CD4-positive, alpha-beta T cell treated with Interleukin-4 for 1 hour (primary cell): ENCODE measurements at places on chromosomes 16 and 17.

- peak; percentile 87 for DNase-seq
Measured at GRCh38 chr17:28738680-28739384, 5.0 kb upstream of the TRAF4 start.

- no peak for DNase-seq
Measured at GRCh38 chr17:82640036-82640435, 8.2 kb downstream of the WDR45B start.

- peak; percentile 59 for DNase-seq
Measured at GRCh38 chr17:17416007-17416399, 60.8 kb upstream of the MED9 start.

GRCh38 chr17:32120141-32120540, 22.2 kb upstream of the RHOT1 start:
- DNase-seq = no peak

GRCh38 chr17:17868641-17869522, 32.1 kb upstream of the SREBF1 start:
- no peak for DNase-seq

DNA sequence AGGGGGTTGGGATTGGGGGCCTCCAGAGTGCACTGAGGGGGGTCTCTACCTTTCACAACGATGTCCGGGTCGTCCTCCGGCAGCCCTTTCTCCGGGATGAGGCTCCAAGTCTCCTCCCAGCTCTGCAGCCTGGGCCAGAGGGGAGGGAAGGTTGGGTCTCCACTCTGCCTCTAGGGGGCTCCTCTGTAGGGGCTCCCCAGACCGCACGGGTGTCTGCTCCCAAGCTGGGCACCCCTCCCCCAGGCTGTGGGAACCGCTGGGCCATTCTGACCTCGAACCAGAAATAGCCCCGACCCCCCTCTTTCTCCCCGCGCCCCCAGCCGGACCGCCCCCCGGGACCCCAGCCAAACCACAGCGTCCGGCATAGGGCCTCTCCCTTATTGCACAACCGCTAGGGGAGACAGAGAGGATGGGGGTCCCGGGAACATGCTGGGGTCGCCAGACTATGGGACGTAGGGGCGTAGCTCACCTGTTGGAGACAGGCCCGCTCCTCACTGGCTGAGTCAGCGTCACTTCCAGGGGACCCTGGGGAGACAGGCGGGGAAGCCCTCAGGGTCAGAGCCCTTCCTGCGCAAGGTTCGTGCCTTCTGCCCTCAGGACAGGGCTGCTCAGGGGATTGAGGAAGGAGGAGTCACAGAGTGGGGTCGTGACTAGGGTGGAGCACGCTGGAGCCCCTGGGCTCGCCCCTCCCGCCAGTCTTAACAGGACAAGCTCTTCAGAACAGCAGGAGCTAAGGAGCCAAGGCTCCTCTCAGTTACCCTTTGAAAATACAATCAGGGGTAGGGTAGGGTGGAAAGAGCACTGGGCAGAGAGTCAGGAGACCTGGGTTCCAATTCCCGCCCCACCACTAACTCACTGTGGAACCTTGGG, 2.7 kb downstream of the PLEKHH3 start:
- peak; percentile 38 for DNase-seq

- DNase-seq = no peak
Measured at GRCh38 chr17:9951803-9952202, 46.7 kb upstream of the RCVRN start.

GRCh38 chr16:28063591-28064061, at the start of gene GSG1L:
Gene GSG1L, minus strand, starts transcription at chr16:28063714. Its CDS starts 290 bp downstream, at chr16:28063424.
- DNase-seq = no peak

GRCh38 chr17:31900877-31901276, 631 bp downstream of the UTP6 start:
- no peak for DNase-seq

DNA sequence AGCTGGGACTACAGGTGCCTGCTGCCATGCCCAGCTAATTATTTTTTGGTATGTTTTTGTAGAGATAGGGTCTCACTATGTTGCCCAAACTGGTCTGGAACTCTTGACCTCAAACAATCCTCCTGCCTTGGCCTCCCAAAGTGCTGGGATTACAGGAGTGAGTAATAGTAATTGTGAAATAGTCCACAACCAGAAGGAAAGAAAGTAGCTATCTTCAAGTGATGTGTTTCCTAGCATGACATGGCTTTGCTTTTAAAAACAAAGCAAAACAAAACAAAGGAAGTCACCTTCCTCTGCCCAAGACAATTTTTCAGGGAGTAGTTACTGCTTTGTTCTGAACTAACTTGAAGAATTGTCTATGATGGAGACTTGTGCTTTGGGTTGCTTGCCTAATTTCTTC, 27.0 kb downstream of the ATP6V0A1 start:
- no peak for DNase-seq

GRCh38 chr16:880471-881171, 80.1 kb upstream of the GNG13 start:
- DNase-seq = no peak

- DNase-seq = no peak
Measured at GRCh38 chr17:75595920-75596313, 8.3 kb downstream of the MYO15B start.

DNA sequence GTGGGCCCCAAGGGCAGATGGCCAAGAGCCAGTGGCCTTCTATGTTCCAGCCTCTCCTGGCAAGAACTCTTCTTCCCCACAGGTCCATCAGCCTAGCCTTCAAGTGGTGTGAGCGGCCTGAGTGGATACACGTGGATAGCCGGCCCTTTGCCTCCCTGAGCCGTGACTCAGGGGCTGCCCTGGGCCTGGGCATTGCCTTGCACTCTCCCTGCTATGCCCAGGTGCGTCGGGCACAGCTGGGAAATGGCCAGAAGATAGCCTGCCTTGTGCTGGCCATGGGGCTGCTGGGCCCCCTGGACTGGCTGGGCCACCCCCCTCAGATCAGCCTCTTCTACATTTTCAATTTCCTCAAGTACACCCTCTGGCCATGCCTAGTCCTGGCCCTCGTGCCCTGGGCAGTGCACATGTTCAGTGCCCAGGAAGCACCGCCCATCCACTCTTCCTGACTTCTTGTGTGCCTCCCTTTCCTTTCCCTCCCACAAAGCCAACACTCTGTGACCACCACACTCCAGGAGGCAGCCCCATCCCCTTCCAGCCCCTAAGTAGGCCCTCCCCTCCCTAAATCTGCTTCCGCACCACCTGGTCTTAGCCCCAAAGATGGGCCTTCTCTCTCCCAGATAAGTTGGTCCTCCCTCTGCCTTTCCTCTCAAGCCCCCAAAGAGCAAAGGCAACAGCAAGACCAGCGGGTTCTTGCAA, 5.2 kb downstream of the G6PC3 start:
- no peak for DNase-seq

DNA sequence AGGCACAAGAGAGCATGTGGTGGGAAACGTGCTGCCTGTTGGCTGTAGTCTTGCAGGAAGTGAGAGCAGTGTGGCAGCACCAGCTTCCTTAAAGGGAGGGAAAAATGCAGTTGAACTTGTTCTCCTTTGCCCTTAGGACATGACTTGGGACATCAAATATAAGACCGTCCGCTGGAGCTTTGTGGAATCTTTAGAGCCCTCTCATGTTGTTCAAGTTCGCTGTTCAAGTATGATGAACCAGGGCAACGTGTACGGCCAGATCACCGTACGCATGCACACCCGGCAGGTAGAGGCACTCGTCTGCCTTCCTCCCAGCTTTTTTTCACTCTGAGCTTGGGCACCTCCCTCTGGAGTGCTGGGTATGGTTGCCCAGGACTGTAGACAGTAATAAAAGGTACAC, 23.3 kb downstream of the GPR179 start:
- no peak for DNase-seq

GRCh38 chr17:550041-550398, 164.6 kb downstream of the VPS53 start:
- DNase-seq = no peak

DNA sequence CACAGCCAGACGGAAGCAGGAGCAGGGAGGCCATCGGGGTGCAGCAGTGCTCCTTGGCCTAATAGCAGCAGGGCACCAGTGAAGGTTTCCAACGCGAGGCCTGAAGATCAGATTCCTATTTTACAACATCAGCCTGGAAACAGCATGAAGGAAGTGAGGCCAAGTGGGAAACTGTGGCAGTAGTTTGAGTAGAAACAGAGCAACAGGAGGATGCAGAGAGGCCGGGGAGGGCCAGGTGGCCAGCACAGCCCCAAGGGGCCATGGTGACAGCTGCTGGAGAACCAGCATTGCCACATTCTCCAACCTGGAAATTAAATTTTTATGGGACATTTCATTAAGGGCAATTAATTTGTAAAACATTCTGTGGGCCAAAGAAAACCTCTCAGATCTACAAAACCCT, 3.4 kb upstream of the ANKRD11 start:
- DNase-seq = no peak

DNA sequence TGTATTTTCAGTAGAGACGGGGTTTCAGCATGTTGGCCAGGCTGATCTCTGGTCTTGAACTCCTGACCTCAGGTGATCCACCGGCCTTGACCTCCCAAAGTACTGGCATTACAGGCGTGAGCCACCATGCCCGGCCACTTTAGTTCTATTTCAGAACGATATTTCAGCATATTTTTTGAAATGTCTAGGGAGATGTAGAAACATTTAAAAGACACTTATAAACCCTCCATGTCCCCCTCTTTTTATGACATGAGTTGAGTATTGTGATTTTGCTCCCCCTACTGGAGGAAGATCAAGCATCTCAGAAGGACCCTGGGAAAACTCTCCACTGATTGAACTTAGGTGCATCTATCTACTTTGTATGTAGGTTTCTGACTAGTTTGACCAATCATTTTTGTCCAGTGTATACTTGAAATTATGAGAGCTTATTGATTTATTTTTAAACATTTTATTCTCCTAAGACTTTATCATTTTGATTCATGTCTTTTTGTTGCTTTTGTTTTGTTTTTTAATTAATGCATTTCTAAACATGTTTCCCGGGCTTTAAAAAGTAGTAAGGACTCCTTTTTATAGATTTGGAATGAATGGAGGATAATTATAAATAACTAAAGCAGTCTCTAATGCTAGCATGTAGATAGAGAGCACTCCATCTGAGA, 105.1 kb downstream of the CHD9 start:
- peak; percentile 70 for DNase-seq

DNA sequence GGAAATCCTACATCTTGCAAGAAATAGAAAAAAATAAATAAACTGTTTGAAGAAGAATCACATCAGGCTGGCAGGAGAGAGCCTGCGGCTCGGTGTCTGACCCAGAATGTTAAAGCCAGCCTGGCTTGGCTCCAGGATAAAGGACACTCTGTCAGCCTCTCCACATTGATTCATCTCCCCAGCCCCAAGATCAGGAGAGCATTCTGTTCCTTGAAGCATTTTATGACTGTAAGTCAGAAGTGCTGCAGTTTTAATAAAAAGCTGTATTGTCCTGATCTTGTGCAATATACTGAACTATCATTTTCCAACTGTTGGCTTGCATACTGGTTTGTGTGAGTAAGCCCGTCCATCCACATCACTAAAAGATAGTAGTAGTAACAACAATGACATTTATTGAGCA, 426.6 kb downstream of the HAPSTR1 start:
- no peak for DNase-seq

- DNase-seq = no peak
Measured at GRCh38 chr16:57473906-57474305, 11.4 kb downstream of the POLR2C start.

DNA sequence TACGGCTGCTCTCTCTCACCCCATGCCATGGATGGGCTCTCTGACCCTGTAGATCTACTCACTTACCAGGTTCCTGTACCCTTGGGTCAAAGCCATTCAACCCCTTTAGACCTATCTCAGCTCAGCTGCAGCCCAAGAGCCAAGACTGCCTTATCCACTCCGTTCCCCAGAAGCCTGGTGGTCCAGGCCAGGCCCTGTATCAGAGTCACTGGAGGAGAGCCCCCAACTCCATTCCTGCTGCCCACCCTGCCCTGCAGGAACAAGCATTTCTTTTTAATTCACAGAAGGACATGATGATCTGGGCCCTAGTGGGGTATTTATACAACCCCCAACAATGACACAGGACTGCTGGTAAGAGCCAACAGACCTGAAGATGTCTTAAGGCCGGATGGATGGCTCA, 76.8 kb downstream of the AIPL1 start:
- no peak for DNase-seq

GRCh38 chr17:70208825-70209555, 39.7 kb downstream of the KCNJ2 start:
- no peak for DNase-seq

DNA sequence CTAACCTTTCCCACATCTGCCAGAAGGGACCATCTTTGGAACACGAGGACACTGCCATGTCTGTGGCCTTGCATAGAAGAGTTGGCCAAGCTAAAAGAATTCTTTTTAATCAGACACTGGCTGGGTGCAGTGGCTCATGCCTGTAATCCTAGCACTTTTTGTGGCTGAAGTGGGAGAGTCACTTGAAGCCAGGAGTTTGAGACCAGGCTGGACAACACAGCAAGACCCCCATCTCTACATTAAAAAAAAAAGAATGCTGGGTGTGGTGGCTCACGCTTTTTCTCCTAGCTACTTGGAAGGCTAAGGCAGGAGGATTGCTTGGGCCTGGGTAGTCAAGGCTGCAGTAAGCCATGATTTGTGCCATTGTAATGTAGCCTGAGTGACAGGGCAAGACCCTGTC, 9.3 kb upstream of the DUSP14 start:
- DNase-seq = no peak

DNA sequence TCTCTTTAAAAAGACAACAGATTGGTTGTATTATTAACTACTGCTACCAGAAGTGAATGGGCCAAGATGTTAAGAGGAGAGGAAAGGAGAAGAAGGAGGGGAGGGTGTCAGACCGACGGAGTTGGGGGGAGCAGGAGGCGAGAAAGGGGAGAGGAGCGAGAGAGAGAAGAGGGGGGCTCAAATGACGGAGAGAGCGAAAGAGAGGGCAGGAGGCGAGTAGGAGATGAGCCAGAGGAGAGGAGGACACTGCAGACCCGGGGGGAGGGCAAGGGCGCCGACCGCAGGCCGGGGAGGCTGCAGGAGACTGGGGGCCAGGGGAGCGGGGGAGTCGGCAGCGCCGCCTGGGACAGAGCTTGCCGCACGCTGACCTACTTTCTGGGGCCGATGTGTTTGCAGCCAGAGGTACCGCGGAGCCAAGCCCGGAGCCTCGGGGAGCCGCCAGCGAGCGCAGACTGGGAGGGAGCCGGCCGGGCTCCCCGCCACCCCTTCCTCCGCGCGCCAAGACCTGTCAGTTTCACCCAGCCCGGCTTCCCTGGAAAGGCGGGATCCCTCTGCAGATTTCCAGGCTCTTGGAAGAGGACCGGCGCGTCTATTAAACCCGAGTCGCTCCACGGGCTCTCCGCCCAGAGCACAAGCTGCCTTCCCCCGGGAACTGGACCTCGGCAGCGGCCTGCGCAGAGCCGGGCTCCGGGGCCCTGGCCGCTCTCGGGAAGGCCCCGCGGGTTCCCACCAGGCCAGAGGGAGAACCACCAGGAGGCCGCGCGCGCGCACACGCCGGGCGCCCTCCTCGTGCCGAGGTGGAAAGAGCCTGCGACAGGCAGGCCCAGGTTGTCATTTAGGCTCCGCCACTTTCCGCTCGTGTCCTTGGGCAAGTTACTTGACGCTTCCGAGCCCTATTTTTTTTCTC, 74.6 kb downstream of the CMC2 start:
- DNase-seq = peak; percentile 1

GRCh38 chr17:19905502-19905901, 37.8 kb upstream of the ULK2 start:
- no peak for DNase-seq

- DNase-seq = no peak
Measured at GRCh38 chr17:73316919-73317505, 5.2 kb upstream of the CDC42EP4 start.
